ENCODE measurements at places on chromosomes 6 and 20. TPM values are rescaled to one million over a fixed set of nuclear protein-coding genes. Genes with fewer than 3 reads are reported as not detected.

PEX6 gene
- 17.0 TPM for total RNA-seq

CPXM1 gene
- 6.3 TPM for total RNA-seq

KCNB1 gene
- total RNA-seq, result 1.3 TPM

DEFB116 gene
- total RNA-seq, result not detected

TMEM200A gene
- 12.4 TPM for total RNA-seq

PKHD1 gene
- not detected for total RNA-seq

SEL1L2 gene
- total RNA-seq, result not detected

SIRPD gene
- total RNA-seq, result not detected

MKKS gene
- total RNA-seq, result 12.6 TPM

DDX43 gene
- total RNA-seq, result not detected

ZC3H12D gene
- total RNA-seq, result 0.25 TPM

DNA sequence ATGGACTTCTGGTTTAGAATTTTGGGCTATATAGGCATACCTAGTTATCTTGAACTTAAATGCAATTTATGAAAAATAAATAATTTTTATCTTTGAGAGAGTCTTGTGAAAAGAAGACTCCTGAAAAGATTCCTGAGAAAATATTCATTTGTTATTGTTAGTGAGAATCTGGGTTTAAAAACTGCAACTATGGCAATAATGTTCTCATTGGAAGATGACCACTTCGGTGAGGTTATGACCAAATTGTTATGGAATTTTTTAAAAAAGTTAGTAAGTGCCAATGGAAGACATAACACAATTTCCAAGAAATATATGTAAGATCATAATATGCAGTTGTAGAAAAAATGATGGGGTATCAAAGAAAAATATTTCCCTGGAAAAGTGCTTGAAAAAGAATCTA is 46.3 kb downstream of the GRIK2 start:
- H3K27me3 ChIP-seq, result no peaks in the 10 kb centered on the region
- no peak for DNase-seq
- peak overlapping the region; percentile 38 for H3K27ac ChIP-seq
- no peak overlapping the region for H3K4me3 ChIP-seq

DNA sequence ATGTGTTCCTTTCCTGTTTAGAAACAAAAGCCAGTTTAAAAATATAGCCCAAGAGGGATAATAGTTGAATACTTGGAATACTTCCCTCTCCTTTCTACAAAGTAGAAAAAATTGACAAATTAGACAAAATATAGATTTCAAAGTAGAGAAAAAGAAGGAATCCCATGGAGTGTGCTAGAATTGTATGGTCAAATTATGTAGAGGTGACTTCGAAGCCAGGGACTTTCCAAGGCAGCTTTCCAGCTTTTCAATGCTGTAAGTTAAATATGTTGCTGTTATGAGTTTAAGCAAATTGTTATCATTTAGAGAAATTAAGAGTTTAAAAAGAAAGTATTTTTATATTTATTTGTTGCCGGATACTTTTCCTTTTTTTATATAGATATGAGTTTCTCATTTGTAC is 415.5 kb upstream of the OPRM1 start:
- H3K4me3 ChIP-seq, result no peak overlapping the region
- DNase-seq, result no peak
- H3K27ac ChIP-seq, result no peak overlapping the region
- peaks cover 24% of the 10 kb centered on the region for H3K4me1 ChIP-seq
- no peaks in the 10 kb centered on the region for H3K36me3 ChIP-seq

DNA sequence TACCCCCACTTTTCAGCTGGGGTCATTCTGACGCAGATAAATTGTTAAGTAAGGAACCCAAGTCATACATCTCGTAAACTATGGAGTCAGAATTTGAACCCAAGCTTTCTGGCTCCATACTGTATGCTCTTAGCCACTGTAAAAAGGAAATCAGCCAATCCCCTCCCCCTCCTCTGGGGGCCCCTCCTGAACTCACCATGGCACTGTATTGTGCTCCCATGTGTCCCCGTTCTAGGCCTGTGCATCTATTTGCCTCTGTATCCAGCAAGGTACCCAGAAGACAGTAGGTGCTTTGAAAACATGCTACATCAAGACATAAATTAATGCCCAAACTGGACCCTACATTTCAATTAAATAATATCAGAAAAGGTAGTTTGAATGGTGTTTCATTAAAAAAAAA is 98.5 kb downstream of the PREP start:
- H3K27me3 ChIP-seq, result no peaks in the 10 kb centered on the region
- no peak overlapping the region for H3K27ac ChIP-seq
- peaks cover 11% of the 10 kb centered on the region for H3K36me3 ChIP-seq
- no peak for DNase-seq
- peaks cover 20% of the 10 kb centered on the region for H3K4me1 ChIP-seq

DNA sequence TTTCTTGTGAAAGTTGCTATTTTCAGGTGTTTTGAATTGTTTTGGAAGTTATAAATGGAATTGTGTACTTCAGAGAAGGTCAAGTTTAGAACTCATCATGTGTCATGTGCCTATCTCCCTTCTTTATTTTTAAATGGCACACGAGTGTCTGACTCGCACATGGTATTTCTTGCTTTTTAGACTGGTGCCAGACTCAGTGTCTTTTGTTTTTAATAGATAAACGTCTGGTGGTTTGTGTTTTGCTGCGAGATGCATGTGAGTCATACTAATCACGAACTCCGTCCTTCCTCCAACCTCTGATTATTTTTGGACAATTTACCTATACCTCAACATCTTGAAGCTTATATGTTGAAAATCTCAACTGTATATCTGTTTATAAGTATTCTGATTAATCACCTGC is 292.1 kb downstream of the CDKAL1 start:
- no peak overlapping the region for H3K4me3 ChIP-seq
- H3K4me1 ChIP-seq, result peaks cover 36% of the 10 kb centered on the region
- peak overlapping the region; percentile 70 for H3K27ac ChIP-seq
- H3K36me3 ChIP-seq, result peaks cover 2% of the 10 kb centered on the region
- no peak for DNase-seq
- H3K27me3 ChIP-seq, result no peaks in the 10 kb centered on the region

GRCh38 chr20:36399147-36399968 is 93.2 kb downstream of the DLGAP4 start:
- no peak overlapping the region for H3K4me3 ChIP-seq
- no peak overlapping the region for H3K27ac ChIP-seq
- DNase-seq, result no peak
- H3K4me1 ChIP-seq, result no peaks in the 10 kb centered on the region
- peaks cover 47% of the 10 kb centered on the region for H3K27me3 ChIP-seq
- peaks cover 3% of the 10 kb centered on the region for H3K36me3 ChIP-seq

- peaks cover 4% of the 10 kb centered on the region for H3K27me3 ChIP-seq
- H3K4me1 ChIP-seq, result no peaks in the 10 kb centered on the region
- H3K36me3 ChIP-seq, result no peaks in the 10 kb centered on the region
- no peak overlapping the region for H3K27ac ChIP-seq
- H3K4me3 ChIP-seq, result no peak overlapping the region
Measured at GRCh38 chr6:54353975-54354374, 45.7 kb downstream of the TINAG start.

DNA sequence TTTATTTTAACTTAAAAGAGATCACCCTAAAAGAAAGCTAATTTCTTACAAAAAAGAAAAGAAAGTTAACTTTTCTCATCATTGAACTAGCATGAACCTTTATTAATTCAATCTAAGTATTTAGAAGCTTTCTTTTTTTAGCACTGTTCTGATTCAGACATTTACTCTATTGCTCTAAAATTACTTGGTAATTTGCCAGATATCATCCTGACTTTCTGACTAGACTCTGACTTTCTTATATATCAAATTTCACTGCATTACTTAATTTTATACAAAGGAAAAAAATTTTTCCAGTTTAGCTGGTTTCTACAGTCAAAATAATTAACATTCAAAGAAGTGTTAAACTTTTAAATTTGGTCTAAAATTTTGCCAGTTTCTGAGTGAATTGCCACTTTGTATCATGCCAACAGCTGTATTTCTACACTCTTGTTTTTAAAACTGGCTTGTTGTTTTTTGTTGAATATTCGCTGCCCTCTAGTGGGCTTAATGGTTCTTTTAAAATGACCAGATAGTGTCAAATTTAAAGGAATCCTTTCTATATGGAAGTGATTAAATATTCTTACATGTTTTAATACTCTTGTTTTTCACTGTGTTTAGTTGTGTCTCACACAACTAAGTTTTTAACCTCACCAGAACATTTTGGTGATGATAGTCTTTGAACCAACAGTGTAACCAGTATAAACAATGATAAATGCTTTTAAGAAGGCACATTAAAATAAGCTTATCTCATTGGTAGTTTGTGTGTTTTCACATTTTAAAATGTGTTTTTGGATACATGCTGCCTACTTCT is 102.0 kb downstream of the POPDC3 start:
- H3K27ac ChIP-seq, result no peak overlapping the region
- H3K4me3 ChIP-seq, result no peak overlapping the region
- no peaks in the 10 kb centered on the region for H3K27me3 ChIP-seq
- peaks cover 8% of the 10 kb centered on the region for H3K4me1 ChIP-seq
- no peak for DNase-seq

DNA sequence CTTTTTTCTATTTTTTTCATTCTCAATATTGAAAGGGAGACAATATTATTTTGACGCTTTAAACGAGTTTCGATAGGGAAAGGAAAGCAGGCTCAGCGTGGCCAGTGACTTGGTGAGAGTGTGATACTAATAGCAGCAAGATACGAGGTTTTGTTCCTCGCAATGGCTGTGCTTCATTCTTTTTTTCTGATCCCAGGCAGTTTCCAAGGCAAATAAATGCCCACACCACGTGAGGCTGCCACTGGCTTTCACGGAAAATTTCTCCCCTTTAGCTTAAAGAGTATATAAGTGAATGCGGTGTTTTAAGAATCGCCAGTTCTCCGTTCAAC is 196.4 kb upstream of the ZNF184 start:
- peaks cover 59% of the 10 kb centered on the region for H3K4me1 ChIP-seq
- H3K4me3 ChIP-seq, result peak overlapping the region; percentile 71
- peaks cover 10% of the 10 kb centered on the region for H3K27me3 ChIP-seq
- DNase-seq, result no peak
- H3K27ac ChIP-seq, result peak overlapping the region; percentile 83

DNA sequence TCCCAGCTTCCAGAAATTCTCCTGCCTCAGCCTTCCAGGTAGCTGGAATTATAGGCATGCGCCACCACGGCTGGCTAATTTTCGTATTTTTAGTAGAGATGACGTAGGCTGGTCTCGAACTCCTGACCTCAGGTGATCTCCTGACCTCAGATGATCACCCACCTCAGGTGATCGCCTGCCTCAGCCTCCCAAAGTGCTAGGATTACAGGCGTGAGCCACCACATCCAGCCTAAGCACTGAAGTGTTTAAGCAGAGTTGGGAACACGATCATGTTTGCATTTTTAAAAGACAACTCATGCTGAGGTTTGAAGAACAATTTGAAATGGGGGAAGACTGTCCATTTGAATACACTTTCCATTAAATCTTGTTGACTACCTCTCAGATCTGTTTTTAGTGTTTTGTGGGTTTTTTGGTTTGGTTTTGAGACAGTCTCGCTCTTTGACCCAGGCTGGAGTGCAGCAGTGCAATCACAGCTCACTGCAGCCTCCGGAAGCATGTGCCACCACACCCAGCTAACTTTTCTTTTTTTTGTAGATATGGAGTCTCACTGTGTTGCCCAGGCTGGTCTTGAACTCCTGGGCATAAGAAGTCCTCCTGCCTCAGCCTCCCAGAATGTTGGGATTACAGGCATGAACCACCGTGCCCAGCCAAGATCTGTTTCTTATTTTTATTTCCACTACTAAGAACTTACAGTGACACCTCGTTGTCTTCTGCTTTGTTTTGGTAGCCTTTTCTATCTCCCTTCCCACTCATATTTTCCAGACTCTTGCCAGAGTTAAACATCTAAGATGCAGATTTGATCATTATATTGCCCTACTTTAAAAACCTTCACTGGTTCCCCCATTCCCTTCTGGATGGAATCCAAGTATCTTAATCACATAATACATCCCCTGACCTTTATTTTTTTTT is 5.5 kb downstream of the CASP8AP2 start:
- H3K4me3 ChIP-seq, result no peak overlapping the region
- peak overlapping the region; percentile 4 for H3K27ac ChIP-seq
- no peaks in the 10 kb centered on the region for H3K27me3 ChIP-seq
- H3K36me3 ChIP-seq, result peaks cover 21% of the 10 kb centered on the region

GRCh38 chr6:133956416-133957049 is 3.5 kb downstream of the TBPL1 start:
- H3K4me3 ChIP-seq, result no peak overlapping the region
- H3K36me3 ChIP-seq, result no peaks in the 10 kb centered on the region
- DNase-seq, result no peak
- no peak overlapping the region for H3K27ac ChIP-seq
- H3K27me3 ChIP-seq, result no peaks in the 10 kb centered on the region

DNA sequence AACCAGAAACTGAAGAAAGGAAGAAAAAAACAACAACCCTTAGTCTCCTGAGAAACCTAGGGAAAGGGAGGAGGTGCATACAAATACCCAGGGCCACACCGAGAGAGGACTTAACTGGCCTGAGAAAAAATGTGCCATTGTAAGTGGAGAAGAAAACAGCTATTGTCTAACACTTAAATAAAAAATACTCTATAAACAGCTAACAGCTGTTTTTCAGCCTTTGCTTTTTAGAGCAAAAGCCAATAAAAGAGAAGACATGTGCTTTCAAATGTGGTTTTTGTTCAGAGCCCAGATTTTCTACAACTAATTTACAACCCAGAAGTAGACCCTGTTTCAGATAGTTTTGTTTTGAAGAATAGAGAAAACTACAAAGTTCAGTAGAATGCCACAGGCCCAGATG is 56.0 kb upstream of the SLC22A16 start:
- no peaks in the 10 kb centered on the region for H3K27me3 ChIP-seq
- no peak overlapping the region for H3K4me3 ChIP-seq
- no peak for DNase-seq

DNA sequence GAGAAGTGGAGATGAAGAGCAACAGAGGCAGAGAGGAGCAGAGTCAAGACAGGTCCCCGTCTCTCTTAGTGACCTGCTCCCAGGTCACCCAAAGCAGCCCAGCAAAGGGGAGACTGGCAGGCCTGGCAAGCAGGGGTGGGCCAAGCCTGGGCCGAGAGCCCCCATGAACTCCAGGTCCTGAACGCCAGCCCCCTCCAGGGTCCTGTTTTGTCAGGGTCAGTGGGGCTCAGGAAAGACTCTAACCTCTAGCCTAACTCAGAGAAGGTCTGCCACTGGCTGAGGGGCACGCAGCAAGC is 1.2 kb downstream of the NECAB3 start:
- no peaks in the 10 kb centered on the region for H3K27me3 ChIP-seq
- peaks cover 12% of the 10 kb centered on the region for H3K36me3 ChIP-seq
- peaks cover 50% of the 10 kb centered on the region for H3K4me1 ChIP-seq
- H3K4me3 ChIP-seq, result peak overlapping the region; percentile 91

DNA sequence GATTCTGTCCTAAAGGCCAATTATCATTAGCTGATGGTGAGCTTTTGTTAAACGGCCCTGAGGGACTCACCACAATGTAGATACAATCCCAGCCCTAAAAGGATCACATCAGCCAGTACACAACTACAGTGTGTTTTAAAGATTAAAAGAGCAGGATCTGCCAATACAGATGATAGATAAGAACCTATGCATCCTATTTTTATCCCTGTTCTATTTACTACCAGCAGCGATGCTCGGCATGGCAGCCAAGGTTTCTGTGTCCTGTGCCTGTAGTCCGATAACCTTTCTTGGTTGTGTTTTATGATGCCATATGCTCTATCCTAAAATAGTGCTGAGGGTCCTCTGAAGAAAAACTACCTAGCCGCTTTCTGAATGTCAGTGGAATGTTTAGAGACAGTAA is 289.4 kb downstream of the PHACTR1 start:
- no peak overlapping the region for H3K27ac ChIP-seq
- peaks cover 27% of the 10 kb centered on the region for H3K27me3 ChIP-seq
- no peak overlapping the region for H3K4me3 ChIP-seq
